Calu3 (cell line): ENCODE measurements at places on chromosomes 4 and X. TPM values are rescaled to one million over a fixed set of nuclear protein-coding genes. Genes with fewer than 3 reads are reported as not detected.

Gene IL1RAPL2
- total RNA-seq: not detected in 2 replicates

Gene ODAM
- total RNA-seq: 137 and 214 TPM in 2 replicates

DNA sequence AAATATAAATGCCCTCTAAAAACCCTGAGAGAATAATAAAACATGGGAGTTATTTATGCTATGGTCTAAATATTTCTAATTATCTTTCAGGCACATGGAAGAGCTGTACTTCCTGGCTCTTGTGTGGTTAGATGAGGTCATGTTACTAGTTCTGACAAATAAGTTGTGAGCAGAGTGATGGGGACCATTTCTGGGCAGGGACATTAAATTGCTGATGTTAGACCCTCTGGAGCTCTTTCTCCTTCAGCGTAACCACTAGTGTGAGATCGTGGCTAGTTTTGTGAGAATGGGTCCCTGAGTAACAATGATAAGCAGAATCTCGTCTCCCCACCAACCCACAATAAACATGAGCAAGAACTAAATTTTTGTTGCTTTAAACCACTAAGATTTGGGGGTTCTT, 108.0 kb downstream of the MAML3 start:
- DNase-seq: no peak

GRCh38 chr4:80535551-80535950, 200.0 kb downstream of the CFAP299 start:
- DNase-seq: no peak

DNA sequence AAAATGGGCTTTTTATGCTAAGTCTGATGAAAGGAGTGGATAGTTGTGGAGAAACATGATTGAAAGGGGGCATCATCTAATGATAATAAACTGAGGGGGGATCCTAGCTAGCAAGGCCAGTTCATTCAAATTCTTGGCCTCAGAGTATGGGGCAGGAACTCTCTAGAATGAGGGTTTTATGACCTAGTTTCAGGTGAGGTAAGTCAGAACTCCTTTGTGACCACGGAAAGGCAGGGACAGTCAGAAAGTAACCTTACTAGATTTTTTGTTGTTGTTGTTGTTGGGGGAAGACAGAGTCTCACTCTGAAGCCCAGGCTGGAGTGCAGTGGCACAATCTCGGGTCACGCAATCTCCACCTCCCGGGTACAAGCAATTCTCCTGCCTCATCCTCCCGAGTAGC, 1.5 kb upstream of the PAQR3 start:
- DNase-seq: no peak

DNA sequence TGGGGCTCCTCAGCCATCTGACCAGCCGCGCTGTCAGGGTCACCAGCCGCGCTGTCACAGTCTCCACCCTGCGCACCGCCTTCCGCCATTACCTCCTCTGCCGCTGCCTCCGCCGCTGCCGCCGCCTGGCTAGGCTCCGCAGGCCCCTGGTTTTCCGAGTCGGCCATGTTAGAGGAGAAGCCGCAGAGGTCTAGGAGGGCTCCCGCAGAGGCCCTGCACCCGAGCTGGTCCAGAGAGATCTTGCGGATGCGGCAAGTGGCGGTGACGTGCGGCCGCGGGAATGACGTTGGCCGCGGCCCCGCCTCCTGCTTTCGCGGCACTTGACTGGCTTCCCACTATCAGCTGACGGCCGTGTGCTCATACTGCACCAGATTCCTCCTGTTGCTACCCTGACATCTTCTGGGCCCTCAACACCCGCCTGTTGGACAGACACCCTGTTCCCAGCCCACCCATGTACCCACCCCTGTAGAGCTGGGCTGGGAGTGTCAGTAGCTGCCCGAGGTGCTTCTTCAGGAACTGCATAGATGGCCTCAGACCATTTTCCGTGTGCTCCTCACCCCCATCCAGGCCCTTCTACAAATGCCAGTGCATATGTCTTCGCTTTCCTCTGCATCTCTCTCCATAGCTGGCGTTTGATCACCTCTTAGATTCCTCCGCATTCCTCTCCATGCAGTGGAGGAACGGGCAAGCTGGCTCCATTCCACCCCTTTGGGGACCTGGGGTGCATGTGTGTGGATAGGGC, at the start of gene NAP1L5:
TSS of gene NAP1L5 (minus strand) at position 242 of the 742 bp plus-strand sequence. CDS start at position 167, 75 bp downstream.
- no peak for DNase-seq

- DNase-seq: no peak
Observed at GRCh38 chr4:128573781-128574508, 235.6 kb upstream of the JADE1 start.

DNA sequence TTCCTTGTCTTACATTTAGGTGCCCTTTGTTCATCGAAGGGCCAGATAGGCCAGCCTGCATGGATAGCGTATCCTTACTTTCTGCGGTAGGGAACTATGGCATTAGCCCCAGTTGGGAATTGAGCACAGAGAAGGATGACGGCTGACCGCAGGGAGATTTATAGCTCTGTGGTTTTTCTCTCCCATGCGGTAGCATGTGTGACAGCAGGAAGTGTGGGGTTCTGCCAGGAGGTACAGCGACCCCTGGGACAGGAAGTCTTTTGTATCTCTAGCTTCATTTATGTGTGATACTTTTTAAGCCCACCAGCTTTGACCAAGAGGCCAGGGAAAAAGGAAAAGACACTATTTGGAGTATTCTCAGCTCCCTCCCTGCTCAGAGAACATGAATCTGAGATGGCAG, 33.1 kb downstream of the GAB3 start:
- DNase-seq: no peak

DNA sequence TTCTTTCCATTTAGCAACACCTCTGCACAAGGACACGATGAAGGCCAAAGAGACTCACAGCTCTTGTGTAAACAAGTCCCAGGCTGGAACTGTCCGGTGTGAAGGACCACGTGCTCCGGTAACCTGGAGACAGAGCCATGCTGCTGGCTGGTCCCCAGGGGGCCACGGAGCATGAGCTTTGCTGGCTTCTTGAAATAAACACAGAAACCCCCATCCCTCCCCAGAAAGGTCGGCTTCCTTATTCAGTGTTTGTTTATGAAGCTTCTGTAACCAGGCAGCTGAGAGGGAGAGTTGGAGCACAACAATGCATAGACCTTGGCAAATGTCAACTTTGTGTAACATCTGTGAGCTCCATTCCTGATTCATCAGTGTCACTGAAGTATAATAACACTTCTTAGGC, 109.4 kb downstream of the GPR143 start:
- no peak for DNase-seq

GRCh38 chr4:25969374-25970155, 55.5 kb downstream of the SMIM20 start:
- DNase-seq: no peak

- no peak for DNase-seq
Observed at GRCh38 chr4:38531141-38531727, 132.8 kb upstream of the KLF3 start.

DNA sequence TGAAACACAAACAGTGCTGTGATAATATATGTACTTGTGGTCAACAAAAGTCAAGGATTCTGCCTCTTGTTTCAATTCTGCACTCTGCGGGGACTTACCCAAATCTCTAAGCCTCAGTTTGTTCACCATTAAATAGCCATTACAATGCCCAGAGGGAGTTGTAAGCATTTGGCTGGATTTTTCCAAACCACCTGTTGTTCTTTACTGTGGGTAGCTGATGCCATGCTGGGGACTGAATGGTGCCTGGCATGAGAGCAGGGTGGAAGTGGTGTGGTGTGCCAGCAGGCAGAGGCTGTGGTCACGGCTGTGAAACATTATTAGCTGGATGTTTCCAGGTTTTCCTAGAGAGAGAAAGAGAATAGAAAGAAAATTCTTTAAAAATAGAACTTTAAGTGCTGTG, 60.7 kb upstream of the PAK3 start:
- DNase-seq: no peak
